ENCODE measurements at places on chromosomes 2 and 18. TPM values are rescaled to one million over a fixed set of nuclear protein-coding genes. Genes with fewer than 3 reads are reported as not detected.

Gene YIPF4
- total RNA-seq, result 48.1 TPM

- DNase-seq, result no peak
Measured at GRCh38 chr2:216113572-216113971, 4.4 kb downstream of the XRCC5 start.

Gene HNMT
- 9.8 TPM for total RNA-seq

DNA sequence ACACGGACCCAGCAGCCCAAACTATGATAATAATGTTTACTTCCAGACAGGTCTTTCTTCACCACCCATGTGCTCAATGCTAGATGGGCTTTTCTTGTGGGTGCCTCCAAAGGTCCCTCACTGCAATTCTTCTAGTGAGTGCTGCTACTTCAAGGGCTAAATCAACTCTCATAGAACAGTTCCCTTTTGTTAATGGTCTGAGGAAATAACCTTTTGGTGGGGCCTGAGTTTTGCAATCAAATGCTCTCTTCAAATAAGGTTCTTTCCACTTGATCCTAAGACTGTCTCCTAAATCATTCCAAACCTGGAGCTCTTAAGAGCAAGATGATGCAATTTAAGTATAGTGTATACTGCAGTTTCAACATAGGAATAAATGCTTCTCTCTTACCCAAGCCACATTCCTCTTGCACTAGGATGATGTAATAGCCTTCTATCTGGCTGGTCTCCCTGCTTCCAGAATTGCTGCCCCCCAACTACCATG lies 6.0 kb downstream of the NEMP2 start:
- DNase-seq, result no peak

Gene DES
- 0.37 TPM for total RNA-seq

- DNase-seq, result no peak
Measured at GRCh38 chr2:58501371-58502160, 260.4 kb upstream of the FANCL start.

- DNase-seq, result no peak
Measured at GRCh38 chr2:162210385-162210784, 32.9 kb downstream of the FAP start.

DNA sequence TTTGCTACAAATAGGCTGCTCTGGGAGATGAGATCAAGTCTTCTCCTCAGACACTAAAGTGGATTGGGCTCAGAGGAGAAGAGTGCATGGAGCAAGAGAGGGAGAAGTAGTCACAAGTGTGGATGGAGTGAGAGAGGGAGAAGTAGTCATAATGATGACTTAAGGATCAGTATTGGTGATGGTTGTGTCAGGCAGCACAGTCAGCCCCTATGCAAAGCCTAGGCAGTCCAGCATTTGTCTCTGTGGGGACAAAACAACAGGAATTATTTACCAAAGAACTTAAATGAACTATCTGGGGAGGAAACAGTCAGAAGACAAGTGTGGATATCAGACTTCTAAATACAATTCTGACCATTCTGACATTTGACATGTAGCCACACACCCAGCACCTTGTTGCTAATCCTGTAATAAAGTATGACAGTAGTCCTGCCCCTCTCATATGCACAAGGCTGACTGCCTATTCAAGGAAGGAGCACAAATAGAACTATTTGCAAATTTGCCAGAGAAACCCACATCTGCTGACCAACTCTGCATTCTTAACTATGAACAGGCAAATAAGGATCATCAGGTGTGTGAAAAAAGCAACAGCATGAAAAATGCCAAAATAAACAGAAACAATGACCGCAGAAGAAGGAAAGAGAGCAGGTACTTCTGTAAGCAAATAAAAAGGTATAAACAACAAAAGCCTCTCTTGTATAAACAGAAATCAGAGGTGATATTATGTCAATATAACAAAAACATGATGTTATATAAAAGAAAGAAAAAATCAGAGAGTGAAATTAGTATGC lies 1597.9 kb upstream of the ACVR2A start:
- no peak for DNase-seq

GRCh38 chr18:5611221-5611620 lies 67.4 kb upstream of the EPB41L3 start:
- DNase-seq, result no peak

- peak; percentile 29 for DNase-seq
Measured at GRCh38 chr2:237600205-237600846, 9.8 kb upstream of the RAB17 start.

Data from M059J (cell line).